ENCODE measurements at places on chromosomes 12 and 14.

DNA sequence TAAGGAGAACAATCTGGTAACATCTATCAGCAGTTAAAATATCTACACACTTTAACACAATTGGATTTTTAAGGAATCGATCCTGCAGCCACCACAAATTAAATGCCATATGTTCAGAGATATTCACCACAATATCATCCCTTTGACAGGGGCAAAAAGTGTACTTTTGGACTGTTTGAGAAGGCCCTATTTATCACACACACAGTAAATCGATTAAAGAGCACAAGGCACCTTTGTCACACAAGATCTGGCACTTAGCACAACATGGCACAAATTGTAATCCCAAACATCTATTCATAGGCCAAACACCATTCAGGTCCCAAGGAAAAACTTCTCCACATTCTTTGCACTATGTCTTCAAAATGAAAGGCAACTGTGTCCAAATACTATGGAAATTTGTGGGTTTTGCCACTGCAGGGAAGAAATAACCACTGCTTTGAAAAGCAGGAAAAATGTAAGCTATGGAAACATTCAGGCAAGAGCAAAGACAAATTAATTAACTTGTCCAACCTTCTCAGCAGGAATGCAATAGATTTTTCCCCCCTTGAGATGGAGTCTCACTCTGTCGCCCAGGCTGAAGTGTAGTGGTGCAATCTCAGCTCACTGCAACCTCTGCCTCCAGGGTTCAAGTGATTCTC, 282.5 kb upstream of the TMPO start:
- no peak for DNase-seq

GRCh38 chr12:65492998-65493912, 214.8 kb downstream of the MSRB3 start:
- no peak for DNase-seq

DNA sequence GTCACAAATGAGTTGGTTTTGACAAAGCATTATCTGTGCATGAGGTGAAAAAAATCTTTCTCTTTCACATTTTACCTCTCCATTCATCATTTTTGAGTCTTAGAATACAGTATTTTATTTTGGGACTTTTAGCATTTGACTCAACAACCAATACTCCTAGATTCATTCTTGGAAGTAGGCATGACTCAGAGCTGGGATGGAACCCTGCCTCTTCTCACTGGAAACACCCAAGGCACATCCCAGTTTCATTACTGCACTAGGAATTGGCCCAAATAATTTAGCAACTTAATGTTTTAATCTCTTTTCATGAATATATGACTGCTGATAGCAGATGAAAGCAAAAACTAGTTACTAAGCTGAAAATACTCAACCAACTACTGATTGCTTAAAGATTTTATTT, 3.3 kb upstream of the PDZRN4 start:
- DNase-seq: no peak

GRCh38 chr12:88006351-88006750, 22.9 kb downstream of the C12orf50 start:
- DNase-seq: no peak

All from activated CD8-positive, alpha-beta memory T cell treated with anti-CD3 and anti-CD28 coated beads for 1 hour (primary cell).